ENCODE measurements at places on chromosomes 1 and 21.
A peak's percentile ranks its signal among the peaks of the same experiment; 100 is the strongest.

DNA sequence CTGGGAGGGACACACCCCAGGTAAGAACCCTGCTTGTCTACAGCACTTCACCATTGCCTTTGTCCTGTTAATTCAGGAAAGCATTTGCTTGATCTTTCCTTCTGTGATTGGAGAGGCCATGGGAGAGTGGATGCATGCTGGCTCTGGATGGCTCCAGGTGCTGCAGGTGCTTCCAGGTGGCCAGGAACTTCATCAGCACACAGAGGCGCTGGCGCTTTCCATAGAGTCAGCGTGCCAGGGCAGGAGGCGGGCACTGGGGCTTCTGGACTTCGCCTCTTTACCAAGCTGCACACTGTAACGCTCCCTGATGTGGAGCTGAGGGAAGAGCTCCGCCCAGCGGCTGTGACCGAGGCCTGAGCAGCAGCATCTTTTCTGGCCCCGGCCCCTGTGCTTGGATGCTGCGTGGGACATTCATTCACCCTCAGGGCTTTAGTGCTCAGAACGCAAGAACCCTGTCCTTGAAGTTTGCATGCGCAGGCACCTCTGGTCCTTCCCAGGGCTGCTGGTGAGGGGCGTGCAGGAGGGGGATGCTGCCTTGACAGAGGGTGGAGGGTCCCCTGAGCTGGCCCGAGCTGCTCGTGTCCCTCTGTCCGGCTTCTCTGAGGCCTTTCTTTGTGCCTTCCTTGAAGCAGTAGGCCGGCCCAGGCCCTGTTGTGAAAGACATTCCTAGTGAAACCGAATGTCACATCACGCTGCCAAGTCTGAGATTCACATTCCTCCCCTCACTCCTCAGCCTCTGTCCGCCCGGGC, 1.6 kb upstream of the MX2 start:
- no peak for DNase-seq

GRCh38 chr1:236494586-236495466, 29.0 kb upstream of the LGALS8 start:
- DNase-seq = no peak

DNA sequence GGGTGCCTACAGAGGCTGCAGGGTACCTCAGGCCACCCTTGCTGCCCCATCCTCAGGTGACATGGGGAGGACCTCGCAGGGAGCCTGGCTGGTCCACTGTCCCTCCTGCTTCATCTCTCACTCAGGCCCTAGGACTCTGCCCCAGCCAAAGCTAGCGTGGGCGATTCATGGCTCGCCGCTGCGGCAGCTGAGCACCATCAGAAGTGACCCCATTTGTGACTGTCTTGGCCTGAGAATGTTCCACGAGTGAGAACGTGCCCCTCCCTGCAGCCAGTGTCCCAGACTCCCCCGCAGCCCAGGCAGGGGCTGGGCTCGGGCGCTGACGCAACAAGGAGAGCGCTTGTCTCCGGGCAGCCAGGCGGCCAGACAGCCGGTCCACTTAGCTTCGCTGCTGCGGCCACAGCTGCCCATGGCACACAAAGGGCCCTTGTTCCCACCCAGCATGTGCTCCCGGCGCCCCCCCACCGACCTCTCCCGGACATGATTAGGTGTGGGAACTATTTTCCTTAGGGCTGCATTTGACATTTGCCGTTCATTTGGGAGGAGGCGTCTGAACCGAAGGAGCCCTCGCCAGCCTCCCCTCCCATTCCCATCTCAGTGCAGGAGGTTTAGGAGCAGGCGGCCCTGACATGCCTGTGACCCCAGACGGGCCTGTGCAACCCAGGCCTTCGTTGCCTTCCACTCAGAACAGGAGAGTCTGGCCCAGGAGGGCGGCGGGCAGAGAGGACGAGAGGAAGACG, 19.3 kb upstream of the POFUT2 start:
- DNase-seq = peak; percentile 70

- peak; percentile 3 for DNase-seq
Measured at GRCh38 chr1:152048416-152049009, 11.7 kb upstream of the S100A11 start.

GRCh38 chr21:31530897-31531705, 128.4 kb upstream of the SOD1 start:
- no peak for DNase-seq

GRCh38 chr21:26025536-26026512, 144.7 kb downstream of the APP start:
- DNase-seq = no peak

DNA sequence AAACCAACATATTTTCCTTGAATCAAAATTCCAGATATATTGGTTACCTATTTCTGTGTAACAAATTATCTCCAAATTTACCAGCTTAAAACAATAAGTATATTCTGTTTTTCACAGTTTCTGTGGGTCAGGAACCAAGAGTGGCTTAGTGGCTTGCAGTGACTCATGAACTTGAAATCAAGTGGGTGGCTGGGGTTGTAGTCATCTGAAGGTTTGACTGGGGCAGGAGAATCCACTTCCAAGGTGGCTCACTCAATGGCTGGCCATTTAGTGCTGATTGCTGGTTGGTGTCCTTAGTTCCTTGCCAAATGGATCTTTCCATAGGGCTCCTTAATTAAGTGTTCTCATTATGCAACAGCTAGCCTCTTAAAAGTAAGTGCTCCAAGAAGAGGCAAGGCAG, 43.8 kb downstream of the ALG14 start:
- no peak for DNase-seq

- DNase-seq = no peak
Measured at GRCh38 chr1:23356471-23357137, 12.5 kb upstream of the HNRNPR start.

DNA sequence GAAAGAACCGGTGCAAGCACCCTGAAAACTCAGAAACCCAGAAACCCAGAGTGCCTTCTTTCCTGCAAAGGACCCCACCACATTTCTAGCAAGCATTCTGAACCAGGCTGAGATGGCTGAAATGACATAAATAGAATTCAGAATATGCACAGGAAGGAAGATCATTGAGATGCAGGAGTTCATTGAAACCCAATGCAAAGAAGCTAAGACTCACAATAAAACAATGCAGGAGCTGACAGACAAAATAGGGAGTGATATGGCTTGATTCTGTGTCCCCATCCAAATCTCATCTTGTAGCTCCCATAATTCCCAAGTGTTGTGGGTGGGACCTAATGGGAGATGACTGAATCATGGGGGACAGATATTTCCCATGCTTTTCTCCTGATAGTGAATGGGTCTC, 22.8 kb upstream of the SGIP1 start:
- no peak for DNase-seq

GRCh38 chr1:229940684-229941083, 126.4 kb upstream of the GALNT2 start:
- DNase-seq = no peak

- no peak for DNase-seq
Measured at GRCh38 chr1:30725450-30726095, 2.2 kb upstream of the MATN1 start.

GRCh38 chr1:23168445-23169194, at the start of gene LUZP1:
TSS of gene LUZP1 (minus strand) at chr1:23168856.
- DNase-seq = peak; percentile 96

- DNase-seq = no peak
Measured at GRCh38 chr1:204566583-204566955, 50.4 kb downstream of the MDM4 start.

- no peak for DNase-seq
Measured at GRCh38 chr1:37274486-37274885, 199.9 kb upstream of the ZC3H12A start.

- DNase-seq = peak; percentile 49
Measured at GRCh38 chr1:40796939-40797667, 13.5 kb downstream of the KCNQ4 start.

DNA sequence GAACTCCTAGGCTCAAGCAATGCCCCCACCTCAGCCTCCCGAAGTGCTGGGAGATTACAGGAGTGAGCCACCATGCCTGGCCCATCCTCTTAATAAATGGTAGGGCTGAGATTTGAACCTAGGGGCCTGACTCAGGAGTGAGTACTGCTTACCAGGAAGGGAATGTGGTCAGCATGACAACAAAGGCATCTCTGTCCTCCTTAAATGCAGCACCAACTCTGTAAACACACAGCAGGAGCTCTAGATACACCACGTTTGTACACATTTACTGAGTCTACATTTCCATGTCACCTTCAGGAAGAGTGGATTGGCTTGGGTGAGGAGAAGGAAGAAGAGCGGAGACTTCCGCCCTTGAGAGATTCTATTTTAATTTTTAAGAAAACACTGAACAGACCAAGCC, 38.5 kb downstream of the HIVEP3 start:
- DNase-seq = no peak

DNA sequence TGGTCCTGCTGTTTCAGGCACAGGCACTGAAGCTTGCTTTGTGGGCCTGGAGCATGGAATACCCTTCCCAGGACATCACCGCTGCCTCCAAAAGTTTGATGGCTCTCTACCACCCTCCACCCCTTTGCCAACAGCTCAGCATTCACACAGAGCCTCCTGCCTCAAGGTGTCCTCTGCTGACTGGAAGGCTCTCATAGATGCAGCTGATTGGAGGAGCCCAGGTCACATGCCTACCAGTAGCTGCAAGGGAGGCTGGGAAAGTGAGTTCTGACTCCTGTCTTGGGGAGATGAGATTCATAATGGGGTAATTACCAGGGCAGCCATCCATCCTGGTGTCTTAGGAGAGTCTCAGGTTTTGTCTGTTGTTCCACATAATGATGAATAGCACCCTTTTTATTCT, 124.8 kb upstream of the GRIK3 start:
- no peak for DNase-seq

DNA sequence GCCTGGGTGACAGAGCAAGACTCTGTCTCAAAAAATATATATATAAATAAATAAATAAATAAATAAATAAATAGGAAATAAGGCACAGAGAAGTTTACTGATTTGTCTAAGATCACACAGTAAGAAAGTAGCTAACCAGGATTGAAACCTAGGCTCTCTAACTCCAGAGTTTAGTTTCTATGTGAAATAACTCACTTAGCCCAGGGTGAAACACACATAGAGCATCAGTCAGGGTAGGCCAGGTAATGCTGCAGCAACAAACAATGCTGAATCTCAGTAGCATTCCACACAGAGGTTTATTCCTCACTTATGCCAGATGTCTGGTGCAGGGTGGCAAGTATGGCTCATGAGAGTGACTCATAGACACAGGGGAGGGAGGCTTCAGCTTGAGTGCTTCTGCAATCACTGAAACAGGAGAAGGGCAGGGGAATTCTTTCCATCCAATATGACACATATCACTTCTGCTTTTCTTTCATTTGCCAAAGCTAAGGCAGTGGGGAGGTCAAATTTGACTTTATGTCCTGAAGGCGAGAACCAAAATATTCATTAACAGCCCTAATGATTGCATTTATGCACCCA, 37.1 kb upstream of the KANK4 start:
- peak; percentile 14 for DNase-seq

DNA sequence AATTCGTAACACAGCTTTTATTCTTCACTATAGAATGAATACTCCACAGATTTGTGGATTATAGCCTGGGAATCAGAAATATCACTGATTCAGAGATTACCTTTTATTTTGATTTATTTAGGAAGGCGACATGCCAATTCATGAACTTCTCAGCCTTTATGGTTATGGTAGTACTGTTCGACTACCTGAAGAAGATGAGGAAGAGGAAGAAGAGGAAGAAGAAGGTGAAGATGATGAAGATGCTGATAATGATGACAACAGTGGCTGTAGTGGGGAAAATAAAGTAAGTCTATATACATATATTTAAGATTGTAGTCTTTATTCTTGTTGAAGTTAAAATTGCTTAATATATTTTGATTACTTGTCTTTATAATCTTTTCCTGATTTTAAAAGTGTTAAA, 33.1 kb downstream of the MIER1 start:
- DNase-seq = no peak

GRCh38 chr21:40830836-40831235, 16.1 kb downstream of the DSCAM start:
- no peak for DNase-seq

GRCh38 chr1:183769956-183770815, 34.7 kb upstream of the RGL1 start:
- no peak for DNase-seq

DNA sequence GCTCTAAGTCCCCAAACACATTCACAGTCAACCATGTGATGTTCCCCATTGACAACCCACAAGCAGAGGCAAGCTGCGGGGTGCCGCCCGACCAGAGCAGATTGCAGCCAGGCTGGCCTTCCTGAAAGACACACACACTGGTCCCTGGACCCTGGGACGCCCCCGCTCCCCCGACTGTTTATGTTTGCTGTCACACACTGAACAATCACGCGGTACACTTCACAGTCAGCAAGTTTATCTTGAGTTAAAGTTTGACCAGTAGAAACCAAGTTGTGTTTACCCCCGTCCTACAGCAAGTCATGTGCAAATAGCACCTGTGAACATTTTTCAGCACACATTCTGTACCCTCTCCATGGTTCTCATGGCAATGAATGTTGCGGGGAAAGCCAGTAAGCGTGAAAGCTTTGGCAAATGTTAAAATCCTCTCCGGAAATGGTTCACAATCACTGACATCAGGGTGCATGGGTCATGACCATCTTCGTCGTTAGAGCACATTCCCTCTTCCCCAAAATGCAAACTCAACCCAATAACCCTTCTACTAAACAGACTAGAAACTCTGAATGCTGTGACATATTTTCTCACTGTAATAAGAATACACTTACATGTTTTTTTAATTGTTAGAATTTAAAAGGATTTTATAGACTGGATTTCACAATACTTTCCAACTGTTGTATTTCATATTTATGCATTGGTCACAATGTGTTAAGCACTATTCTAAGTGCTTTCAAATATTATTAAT, 33.3 kb upstream of the IRF2BP2 start:
- no peak for DNase-seq

DNA sequence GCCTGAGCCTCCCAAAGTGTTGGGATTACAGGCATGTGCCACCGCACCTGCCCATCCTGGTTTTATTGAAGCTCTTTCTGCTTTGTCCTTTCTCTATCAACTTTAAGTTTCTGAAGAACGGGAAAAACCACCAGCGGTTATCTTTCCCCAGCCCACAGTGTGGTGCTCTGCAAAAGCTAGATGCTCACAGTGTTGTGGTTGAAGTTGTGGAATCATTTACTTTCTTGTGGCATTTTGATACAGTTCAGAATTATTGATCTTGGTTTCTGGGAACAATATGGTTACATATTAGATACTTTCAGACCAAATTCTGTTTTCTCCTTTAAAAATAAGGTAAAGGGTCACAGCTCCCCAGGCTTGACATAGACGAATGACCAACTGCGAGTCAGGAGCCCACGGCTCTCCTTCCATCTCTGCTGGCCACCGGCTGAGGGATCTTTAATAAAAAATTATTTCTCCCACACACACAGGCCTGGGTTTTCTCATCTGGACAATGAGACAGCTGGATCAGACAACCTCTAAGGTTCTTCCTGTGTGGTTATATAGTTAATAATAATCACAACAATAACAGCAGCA, 385.3 kb downstream of the SETD4 start:
- no peak for DNase-seq
